GM23338 (cell line): ENCODE measurements at places on chromosomes 1 and 21. TPM values are rescaled to one million over a fixed set of nuclear protein-coding genes. Genes with fewer than 3 reads are reported as not detected.

- DNase-seq, result no peak
These were observed 213.2 kb upstream of the TMEM51 start for GRCh38 chr1:14940285-14940870.

DNA sequence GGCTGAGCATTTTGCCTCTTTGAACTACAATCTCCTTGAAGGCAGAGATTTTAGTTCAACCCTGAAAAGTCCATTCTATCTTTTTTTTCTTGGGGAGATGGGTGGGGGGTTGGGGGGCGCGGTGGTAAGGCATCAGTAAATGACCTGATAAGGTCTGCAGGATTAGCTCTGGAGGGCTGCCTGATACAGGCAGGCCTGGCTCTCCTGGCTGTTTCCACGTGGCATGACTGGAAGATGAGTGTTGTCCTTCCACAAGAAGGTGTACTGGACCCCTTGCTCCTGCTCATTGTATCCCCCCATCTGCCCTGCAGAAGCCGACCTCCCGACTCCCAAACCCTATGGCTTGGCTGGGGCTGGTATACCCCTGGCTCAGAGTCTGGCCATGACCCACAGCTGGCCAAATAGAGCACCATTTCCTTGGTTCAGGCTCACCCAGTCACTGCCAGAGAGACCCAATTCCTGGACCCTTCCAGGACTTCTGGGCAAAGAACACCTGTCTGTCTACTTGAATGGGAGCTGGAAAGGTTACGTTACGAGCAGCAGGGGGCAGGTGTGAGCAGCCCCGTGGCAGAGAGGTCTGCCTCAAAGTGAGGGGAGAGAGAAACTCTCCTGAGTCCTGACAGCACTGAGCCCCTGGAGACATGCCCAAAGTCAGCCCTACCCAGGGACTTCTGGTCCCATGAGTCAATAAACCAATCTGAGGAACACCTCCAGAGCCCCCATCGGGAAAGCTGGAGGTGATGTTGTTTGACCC is 17.0 kb downstream of the DHRS3 start:
- DNase-seq, result peak; percentile 81

DNA sequence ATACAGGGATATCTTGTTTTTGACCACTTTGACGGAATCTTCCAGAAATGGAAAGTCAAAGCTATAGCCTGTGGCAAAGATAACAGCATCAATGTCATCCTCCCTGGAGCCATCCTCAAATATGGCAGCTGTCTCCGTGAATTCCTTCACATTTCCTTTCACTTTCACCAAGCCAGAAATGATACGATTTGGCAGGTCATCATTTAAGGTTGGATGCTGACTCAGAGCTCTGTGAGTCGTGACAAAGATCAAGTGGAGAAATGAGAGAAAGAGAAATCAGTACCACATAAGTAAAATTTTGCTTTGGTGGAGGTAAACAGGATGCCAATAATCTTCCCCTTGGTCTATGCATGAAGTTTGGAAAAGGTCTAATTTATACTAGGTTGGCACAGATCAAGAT is 23.9 kb downstream of the FMO5 start:
- DNase-seq, result no peak

DNA sequence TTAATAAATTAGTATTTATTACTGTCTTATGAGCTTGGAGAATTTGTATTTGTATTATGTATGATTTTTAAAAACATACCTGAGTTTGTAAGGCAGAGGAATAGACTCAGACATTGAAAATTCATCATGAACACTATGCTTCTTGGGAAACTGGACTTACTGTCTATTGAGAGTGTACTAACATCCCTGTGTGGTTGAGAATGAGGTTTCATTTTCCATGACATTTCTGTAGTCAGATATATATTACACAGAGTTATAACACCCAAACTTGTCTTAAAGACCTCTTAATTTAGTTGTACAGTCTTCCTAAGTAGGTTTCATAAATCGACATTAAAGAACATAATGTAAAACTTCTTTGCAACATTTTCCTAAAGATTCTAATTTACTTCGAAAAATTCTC is 30.0 kb downstream of the PPP2R5A start:
- DNase-seq, result no peak

GRCh38 chr1:23446661-23447310 is 22.2 kb upstream of the TCEA3 start:
- no peak for DNase-seq

- no peak for DNase-seq
These were observed 29.5 kb downstream of the TGFB2 start for GRCh38 chr1:218374401-218375353.

DNA sequence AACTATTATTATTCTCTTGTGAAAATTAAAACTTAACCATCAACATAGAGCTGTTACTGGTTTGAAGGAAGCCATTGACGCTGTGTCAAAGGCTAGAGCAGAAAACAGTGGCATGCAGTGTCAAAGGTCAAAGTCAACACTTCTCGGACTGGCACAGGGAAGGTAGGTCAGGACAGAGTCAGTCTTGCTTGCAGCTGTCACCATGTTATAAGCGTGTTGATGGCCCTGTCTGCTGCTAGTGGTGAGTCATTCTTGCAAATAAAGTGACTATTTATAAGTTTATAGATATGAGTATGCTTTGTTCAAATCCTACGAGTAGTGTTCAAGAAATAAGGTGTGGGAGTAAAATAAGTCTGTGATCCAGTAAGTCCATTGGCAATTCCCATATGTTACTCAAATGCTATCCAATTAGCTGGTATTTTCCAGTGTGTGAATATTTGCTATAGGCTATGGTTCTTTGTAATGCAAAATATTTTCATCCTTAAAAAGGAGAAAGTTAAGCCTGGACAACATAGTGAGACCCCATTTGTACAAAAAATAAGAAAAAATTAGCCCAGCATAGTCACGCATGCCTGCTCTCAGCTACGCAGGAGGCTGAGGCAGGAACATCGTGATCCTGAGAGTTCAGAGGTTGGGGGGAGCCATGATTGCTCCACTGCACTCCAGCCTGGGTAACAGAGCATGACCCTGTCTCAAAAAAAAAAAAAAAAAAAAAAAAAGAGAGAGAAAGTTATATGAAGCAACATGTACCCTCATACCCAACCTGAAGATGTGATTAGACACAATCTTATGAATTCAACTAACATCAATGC is 26.3 kb upstream of the TINAGL1 start:
- DNase-seq, result no peak

DNA sequence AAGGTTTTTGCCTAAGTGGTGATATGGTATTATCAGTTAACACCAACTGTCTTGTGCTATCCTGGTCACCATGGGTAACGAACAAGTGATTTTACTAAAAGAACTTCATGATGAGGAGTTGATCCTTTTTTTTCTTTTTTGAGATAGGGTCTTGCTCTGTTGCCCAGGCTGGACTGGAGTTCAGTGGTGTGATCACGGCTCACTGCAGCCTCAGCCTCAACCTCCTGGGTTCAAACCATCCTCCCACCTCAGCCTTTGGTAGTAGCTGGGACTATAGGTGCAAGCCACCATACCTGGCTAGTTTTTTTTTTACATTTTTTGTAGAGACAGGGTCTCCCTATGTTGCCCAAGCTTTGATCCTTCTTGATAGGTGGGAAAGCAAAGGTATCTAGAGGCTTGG is 5.1 kb downstream of the METTL13 start:
- DNase-seq, result no peak

DNA sequence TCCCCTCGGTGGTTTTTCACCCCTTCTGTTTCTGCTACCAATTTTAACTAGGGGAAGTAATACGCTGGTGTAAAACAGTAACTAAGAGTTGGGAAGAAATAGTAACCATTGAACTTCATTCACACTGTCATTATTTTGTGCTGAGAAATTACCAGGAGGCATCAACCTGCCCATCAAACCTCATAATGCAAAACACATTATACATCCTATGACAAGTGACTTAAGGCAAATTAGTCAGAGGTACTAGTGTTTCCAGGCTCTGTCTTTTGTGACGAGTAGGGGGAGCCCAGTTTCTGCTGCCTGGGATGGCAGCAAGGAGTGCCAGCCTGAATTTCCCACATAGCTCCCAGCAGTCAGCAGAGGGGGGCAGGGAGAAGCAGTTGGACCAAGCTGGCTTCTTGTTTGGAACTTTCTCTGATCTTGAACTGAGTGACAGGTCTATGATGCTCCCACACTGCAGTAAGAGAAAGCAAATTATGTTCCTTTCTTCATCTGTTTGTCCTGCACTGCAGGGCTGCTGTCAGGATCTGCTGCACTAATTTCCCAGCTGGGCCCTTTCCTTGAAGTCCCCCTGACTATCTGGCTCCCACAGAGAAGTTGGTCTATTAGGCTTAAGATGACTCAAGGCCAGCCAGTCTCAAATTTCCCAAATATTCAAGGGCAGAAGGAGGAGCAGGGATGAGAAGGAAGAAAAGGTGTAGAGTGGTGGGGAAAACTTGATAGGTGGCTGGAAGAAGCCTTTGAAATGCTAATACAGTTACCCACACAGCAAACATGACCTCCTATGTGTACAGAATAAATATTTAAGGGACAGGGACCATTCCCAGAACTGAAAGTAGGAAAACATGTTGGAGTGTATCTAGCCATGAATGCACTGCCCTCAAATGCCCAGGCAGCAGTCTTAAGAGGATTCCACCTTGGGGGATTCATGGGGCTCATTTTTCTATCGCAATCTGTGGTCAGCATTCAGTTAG is 322.8 kb downstream of the SEC16B start:
- peak; percentile 1 for DNase-seq

DNA sequence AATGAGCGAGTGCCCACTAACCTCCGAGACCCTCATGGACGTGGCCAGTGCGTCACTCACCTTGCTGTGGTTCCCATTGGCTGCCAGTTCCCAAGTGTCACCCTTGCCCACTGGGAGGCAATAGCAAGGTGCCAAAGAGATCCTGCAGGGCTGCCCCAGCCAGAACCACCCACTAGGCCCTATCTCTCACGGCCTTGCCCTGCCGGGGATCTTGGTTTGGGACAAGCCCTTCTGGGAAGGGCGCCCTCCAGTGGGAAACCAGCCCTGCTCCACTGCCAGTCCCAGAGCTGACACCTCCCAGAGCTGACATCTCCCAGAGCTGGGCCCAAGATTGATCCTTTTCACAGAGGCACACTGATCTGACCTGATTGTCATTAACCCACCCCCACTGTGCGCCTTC is 2.1 kb upstream of the SELENON start:
- DNase-seq, result peak; percentile 83

GRCh38 chr1:3606779-3607702 is 4.3 kb downstream of the MEGF6 start:
- no peak for DNase-seq

GRCh38 chr1:221418346-221418745 is 323.5 kb downstream of the DUSP10 start:
- DNase-seq, result no peak

DNA sequence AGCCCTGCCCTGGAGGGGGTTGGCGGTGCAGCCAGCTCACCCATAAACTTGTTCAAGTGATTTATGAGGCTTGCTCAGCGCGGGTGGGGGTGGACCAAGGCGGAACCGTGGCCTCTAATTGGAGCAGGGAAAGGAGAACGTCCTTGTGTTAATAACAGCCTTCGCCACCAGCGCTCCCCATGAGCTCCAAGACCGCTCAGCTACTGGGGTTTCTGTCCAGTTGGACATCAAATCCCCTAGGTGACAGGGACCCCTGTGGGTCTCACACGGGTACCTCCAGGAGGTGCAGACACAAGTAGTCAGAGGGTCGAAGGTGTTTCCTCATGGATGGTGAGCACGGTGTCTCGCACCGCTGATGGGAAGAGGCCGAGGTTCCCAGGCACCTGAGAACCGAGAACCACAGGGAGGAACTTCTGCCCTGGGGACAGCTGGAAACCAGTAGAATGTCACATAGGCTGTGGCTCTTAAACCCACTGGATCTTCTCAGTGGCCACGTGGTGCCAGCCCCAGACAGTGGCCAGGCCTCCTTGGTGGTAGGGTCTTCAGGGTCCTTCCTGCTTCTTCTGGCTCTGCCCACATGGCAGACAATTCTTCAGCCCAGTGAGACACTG is 3.7 kb upstream of the ACTRT2 start:
- no peak for DNase-seq

- DNase-seq, result no peak
These were observed 5.9 kb downstream of the CEP85 start for GRCh38 chr1:26239936-26240335.

DNA sequence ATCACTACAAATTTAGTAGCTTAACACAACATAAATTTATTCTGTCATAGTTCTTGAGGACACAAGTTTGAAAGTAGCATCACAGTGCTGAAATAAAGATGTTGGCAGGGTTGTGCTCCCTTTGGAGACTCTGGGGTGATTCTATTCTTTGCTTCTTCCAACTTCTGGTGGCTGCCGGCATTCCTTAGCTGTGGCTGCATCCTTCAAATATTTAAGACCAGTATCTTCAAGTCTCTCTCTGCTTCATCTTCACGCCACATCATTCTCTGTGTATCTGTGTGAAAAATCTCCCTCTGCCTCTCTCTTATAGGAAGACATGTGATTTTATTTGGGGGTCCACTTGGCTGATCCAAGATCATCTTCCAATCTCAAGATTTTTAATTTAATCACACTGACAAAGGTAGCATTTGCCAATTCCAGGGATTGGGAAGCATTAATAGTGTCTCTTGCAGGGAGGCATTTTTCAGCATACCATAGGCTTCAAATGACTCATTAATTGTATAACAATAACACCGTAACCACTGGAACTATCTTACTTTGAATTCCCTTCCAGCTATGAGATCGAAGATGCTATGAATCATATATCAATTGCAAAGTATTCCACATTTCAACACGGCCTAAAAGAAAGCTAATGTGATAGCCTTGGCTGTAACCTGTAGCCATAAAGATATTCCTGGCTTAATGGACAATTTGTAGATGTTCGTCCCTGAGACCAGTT is 74.6 kb downstream of the DPT start:
- no peak for DNase-seq

- DNase-seq, result no peak
These were observed 4.9 kb downstream of the PRKAB2 start for GRCh38 chr1:147167365-147167764.

DNA sequence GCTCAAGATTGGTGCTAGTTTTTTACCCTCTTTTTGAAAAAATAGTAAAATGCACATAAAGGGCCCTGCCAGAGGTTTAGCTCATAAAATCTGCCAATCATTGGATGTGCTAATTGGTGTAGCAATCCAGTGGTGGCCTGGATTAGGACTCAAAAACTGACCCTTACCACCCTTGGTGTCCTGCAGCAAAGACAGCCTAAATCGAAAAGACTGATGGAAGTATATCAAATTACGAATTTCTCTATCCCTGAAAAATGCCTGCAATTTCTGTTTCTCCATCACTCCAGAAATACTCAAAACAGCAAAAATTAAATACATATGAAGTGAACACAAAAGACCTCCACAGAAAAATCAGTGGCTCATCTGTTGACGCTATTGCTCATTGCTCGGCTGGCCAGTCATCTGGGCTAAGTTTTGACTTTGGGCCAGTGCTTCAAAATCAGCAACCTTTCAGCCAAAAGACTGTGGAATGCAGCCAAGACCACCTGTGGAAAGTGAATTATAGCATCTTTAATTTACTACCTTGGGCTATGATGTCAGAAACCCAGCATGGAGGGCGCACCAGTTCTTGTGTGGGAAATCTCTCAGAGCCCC is 30.0 kb downstream of the WLS start:
- DNase-seq, result no peak

GRCh38 chr21:45555251-45555556 is 13.0 kb upstream of the SLC19A1 start:
- no peak for DNase-seq

GRCh38 chr1:150564051-150564991 is 15.1 kb downstream of the MCL1 start:
- DNase-seq, result no peak

HORMAD1 gene
- not detected in 2 replicates for total RNA-seq

WNT3A gene
- total RNA-seq, result 0.07 and 0.12 TPM in 2 replicates

GPR89A gene
- total RNA-seq, result 80.8 and 81.1 TPM in 2 replicates

KRTAP10-1 gene
- total RNA-seq, result not detected in 2 replicates

RORC gene
- total RNA-seq, result 0.97 and 1.6 TPM in 2 replicates

CYP4A11 gene
- total RNA-seq, result not detected in 2 replicates

CHI3L2 gene
- total RNA-seq, result not detected in 2 replicates

SARS1 gene
- 166 and 168 TPM in 2 replicates for total RNA-seq

NCDN gene
- total RNA-seq, result 43.1 and 44.2 TPM in 2 replicates

ACKR1 gene
- not detected in 2 replicates for total RNA-seq

F3 gene
- total RNA-seq, result 5.1 and 9.7 TPM in 2 replicates

C1orf94 gene
- total RNA-seq, result 4.9 and 5.3 TPM in 2 replicates
